ENCODE measurements at places on chromosomes 3 and 15. TPM values are rescaled to one million over a fixed set of nuclear protein-coding genes. Genes with fewer than 3 reads are reported as not detected.

Gene GCSAM
- total RNA-seq, result not detected

Gene EFCAB12
- not detected for total RNA-seq

Gene MNS1
- 0.47 TPM for total RNA-seq

Gene FSIP1
- total RNA-seq, result 0.98 TPM

Gene RABL3
- total RNA-seq, result 11.7 TPM

Gene PP2D1
- total RNA-seq, result not detected

Gene FBXO40
- not detected for total RNA-seq

Gene HRG
- not detected for total RNA-seq

Gene ACSBG1
- total RNA-seq, result under 0.01 TPM

Gene CHRM5
- total RNA-seq, result 0.15 TPM

Gene PLSCR5
- total RNA-seq, result not detected

Gene SMCO1
- not detected for total RNA-seq

Gene DNASE1L3
- not detected for total RNA-seq

Gene OCA2
- not detected for total RNA-seq

Gene GPR149
- total RNA-seq, result not detected

Gene CELSR3
- 0.45 TPM for total RNA-seq

Gene MESP2
- total RNA-seq, result 1.6 TPM

Gene TMF1
- total RNA-seq, result 30.3 TPM

Gene TNNC1
- total RNA-seq, result 2.5 TPM

Gene GNAT1
- not detected for total RNA-seq

Gene SKOR1
- total RNA-seq, result under 0.01 TPM

Gene C15orf40
- total RNA-seq, result 9.9 TPM

Gene LRRC2
- 2.0 TPM for total RNA-seq

Gene CFAP100
- total RNA-seq, result not detected

Gene GOLGA8J
- total RNA-seq, result 0.12 TPM

Gene ADAMTS17
- total RNA-seq, result not detected

Gene GPR156
- total RNA-seq, result 0.23 TPM

Gene CLDN11
- total RNA-seq, result 280 TPM

Gene DCLK3
- not detected for total RNA-seq

Gene DPPA2
- not detected for total RNA-seq

Gene KCNMB2
- not detected for total RNA-seq

Gene NR1I2
- not detected for total RNA-seq

Gene UROC1
- not detected for total RNA-seq

Gene THRB
- total RNA-seq, result 7.5 TPM

Gene SNX33
- total RNA-seq, result 11.1 TPM

Gene MLH1
- 36.2 TPM for total RNA-seq

Gene CYP1A1
- total RNA-seq, result 0.45 TPM

Gene C2CD4A
- not detected for total RNA-seq

Gene TMEM266
- 0.82 TPM for total RNA-seq

Gene STRIT1
- total RNA-seq, result not detected

Gene NTRK3
- 7.1 TPM for total RNA-seq

Gene NCK1
- total RNA-seq, result 28.9 TPM

Gene TUSC7
- not detected for total RNA-seq

Gene TMEM41A
- total RNA-seq, result 7.4 TPM

Gene LMAN1L
- total RNA-seq, result not detected

Gene XYLB
- total RNA-seq, result 2.3 TPM

Gene STX19
- not detected for total RNA-seq

Gene AGBL1
- not detected for total RNA-seq

Gene ESYT3
- total RNA-seq, result 0.30 TPM

Gene PARP3
- 26.6 TPM for total RNA-seq

Gene KLHL6
- total RNA-seq, result not detected

Gene SLC35G2
- total RNA-seq, result 2.8 TPM

Gene ZKSCAN7
- 4.6 TPM for total RNA-seq

Gene RPS17
- total RNA-seq, result 2,990 TPM

Gene GADL1
- 0.08 TPM for total RNA-seq
